ENCODE measurements at places on chromosomes 11 and 22.

- DNase-seq: no peak
Measured at GRCh38 chr22:42773167-42773566, 52.5 kb upstream of the A4GALT start.

DNA sequence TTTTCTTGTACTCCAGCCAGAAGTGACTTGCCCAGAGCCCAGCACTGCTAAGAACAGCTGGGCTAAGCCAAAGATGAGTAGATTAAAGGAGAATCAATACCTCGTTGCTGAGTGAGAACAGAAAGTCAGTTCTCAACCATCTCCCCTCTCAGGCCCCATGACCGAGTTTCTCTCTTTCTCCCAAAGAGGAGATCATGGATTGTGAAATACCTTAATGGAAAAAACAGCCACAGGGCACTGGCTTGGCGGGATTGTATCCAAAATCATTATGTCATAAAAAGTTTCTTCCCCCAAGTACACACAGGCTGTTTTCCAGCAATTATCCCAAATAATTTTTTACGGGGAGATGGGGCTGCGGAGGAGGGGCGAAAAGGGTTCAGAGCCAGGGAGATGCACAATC is 111.8 kb upstream of the TMEM45B start:
- no peak for DNase-seq

DNA sequence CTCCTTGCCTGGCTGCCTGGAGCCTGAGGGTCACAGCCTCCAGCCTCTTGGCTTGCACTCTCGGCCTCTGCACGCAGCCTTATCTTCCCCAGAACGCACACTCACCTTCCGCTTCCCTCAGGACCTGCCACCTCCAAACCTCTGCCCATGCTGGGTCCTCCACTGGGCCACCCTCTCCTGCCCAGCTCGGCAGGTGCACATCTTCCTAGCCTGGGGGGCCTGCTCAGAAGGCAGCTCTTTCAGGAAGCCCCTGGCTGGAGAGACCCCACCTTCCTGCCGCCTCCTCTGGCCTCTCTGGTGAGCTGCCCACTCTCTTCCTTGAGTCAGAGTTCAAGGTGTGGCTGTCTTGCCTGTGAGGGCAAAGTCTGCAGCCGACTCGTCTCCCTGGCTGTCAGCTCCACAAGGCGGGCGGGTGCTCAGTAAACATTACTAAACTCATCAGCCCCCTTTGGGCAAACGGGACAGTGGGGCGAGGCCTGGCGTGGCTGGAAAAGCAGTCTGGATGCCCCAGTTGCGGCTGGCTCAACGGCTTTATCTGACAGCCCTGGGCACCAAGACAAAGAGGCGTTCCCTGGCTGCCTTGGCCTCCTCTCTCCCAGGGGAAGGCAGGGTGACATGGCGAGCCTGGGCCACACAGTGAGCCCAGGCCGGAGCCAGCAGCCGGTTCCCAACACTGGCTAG is 1.7 kb upstream of the LINC01488 start:
- no peak for DNase-seq

- no peak for DNase-seq
Measured at GRCh38 chr22:27911330-27911729, 7.7 kb downstream of the PITPNB start.

DNA sequence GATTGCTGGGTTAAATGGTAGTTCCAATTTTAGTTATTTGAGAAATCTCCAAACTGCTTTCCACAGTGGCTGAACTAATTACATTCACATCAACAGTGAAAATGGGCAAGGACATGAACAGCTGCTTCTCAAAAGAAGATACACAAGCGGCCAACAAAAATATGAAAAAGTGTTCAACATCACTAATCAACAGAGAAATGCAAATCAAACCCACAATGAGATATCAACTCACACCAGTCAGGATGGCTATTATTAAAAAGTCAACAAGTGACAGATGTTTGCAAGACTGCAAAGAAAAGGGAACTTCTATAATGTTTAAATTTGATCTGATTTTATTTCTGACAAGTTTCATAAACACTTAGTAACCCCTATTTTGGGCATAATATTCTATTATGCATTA is 537.5 kb downstream of the DLG2 start:
- no peak for DNase-seq

Measured in HL-60 (cell line).